Heart right ventricle (tissue), 16 donors: ENCODE measurements at places on chromosomes 16 and 17. TPM values are rescaled to one million over a fixed set of nuclear protein-coding genes. Genes with fewer than 3 reads are reported as not detected.

STX1B gene
- 0.70 TPM for total RNA-seq

DNA sequence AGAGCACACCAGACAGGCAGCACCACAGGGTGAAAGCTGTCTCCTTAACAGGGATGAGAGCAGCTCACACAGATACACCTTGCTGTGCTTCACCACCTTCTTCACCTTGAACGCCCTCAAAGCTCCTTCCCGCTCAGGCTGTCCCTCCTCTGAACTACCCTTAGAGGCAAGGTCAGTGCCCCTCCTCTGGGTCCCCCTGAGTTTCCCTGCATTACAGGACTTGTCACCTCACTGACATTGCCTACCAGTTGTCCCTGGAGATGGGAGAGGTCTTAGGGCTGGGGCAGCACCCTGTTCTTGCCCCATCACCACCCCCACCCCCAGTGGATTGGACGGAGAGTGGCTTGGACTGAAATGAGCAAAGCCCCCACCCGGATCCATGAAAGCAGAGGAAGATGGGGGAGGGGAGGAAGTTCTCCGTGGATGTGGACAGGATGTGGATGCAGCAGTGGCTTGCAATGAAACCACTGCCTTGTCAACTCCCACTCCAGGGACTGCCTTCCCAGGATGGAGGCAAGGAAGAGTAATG lies 73.2 kb upstream of the CDH5 start:
- DNase-seq: no peak

SKAP1 gene
- not detected for total RNA-seq

DPEP2 gene
- total RNA-seq: 1.7 TPM

DNA sequence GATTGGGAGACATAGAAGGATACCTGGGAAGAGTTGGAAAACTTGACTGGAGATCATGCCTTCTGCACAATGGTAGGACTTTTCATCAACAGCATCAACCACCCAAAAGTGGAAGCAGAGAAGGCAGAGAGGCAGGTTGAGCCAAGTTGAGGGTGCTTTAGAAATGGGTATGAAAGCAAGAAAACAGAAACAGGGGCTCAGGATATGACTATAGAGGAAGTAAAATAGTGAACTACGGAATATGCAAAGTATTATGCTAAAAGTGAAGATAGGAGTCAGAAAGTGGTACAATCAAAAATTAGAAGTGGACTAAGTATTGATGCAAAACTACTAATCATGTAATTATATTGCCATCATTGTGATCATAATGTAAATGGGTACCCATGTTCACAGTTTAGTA lies 16.1 kb upstream of the ARHGAP44 start:
- no peak for DNase-seq

GRCh38 chr17:48499735-48500434 lies 30.9 kb downstream of the HOXB1 start:
- DNase-seq: no peak

PLEKHM1 gene
- 26.0 TPM for total RNA-seq

TANGO6 gene
- 10.6 TPM for total RNA-seq

ARMC7 gene
- total RNA-seq: 5.1 TPM

DNA sequence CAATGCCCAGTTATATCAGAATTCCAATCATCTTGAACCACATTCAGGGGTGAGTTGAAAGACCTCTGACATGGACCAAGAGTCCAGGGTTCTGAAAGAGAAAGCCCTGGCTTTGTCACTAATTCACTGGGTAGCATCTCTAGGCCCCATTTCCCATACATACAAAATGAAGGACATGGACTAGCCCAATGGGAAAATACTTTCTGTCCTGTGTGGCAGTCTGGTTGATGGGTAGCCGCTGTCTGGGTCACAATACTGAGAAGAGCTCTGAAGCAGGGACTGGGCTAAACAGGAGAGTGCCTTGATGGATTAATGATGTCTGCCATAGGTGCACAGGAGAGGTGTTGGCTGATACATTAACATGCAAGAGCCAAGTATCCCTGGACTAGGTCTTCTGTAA lies 214.3 kb downstream of the RAB11FIP4 start:
- DNase-seq: no peak

KLHL11 gene
- 3.7 TPM for total RNA-seq

GRCh38 chr17:77282524-77283515 lies 142.1 kb downstream of the SEC14L1 start:
- no peak for DNase-seq

GLTPD2 gene
- not detected for total RNA-seq

CA7 gene
- not detected for total RNA-seq

DNA sequence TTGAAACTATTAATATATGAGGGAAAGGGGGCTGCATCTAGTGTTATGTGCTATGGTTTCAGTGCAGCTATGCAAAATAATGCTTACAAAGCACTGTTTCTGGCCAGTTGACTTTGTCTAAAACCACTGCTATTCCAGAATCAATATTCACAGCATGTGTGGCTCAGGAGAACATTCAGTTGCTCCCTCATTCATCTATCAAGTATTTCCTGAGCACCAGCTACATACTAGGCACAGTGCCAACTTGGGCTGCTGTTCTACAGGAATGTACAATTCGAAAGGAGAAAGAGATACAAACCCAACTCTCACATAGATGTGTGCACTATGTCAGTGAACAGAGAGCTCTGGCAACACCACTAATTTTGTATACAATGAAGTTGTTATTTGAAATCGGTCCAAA lies 183.0 kb downstream of the PHKB start:
- peak; percentile 36 for DNase-seq

ABCA10 gene
- total RNA-seq: 2.7 TPM

DNA sequence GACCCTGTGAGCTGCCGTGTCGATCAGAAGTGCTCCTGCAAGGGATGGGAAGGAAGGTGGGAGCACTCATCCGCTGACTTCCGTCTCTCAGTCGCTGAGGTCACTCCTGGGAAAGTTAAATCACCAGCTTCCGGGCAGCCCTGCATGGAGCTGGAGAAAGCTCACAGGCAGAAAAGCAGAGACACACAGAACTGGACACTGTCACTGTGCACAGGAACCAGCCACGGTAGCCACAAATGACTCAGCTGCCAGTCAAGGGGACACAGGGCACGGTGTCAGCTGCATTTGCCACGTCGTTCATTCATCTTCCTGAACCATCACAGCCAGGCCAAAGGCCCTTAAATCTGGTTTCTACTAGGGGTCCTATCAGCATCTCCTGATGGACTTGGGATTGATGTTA lies 226.4 kb upstream of the PSMD7 start:
- no peak for DNase-seq

ORC6 gene
- 0.76 TPM for total RNA-seq

GRCh38 chr16:56222474-56222997 lies 31.2 kb downstream of the GNAO1 start:
- DNase-seq: no peak

DNA sequence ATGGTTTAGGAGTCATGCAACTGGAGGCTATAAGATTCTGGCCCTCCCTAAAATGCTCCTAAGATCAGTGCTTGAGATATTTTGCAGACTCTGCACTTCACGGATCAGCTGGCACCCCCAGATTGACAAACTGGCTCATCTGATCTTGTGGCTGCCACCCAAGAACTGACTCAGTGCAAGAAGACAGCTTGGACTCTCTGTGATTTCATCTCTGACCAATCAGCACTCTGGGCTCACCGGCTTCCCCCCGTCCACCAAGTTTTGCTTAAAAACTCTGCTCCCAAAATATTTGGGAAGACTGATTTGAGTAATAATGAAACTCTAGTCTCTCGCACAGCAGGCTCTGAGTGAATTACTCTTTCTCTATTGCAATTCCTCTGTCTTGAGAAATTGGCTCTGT lies 26.3 kb upstream of the CCL2 start:
- no peak for DNase-seq

- no peak for DNase-seq
Observed at GRCh38 chr17:81115749-81116464, 49.4 kb upstream of the PVALEF start.

TPSB2 gene
- total RNA-seq: 2.8 TPM

DNA sequence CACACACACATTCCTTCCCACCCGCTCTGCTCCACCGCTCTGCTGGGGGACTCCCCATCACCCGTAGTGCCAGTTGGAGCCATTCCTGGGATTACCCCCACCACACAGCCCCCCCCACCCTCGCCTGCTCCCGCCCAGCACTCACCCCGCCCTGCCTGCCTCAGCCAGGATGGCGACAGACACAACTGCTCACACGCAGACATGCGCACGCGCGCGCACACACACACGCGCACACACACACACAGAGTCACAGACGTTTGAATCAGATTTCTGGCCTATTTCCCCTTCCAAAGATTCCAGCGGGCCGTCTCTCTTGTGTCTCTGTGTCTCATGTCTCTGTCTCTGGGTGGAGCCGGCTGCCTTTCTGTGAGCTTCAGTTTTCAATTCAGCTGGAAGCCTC lies 4.4 kb downstream of the CACNA1G start:
- DNase-seq: peak; percentile 73
